ENCODE measurements at places on chromosomes 16 and 17. TPM values are rescaled to one million over a fixed set of nuclear protein-coding genes. Genes with fewer than 3 reads are reported as not detected.

- no peak for DNase-seq
- H3K4me3 ChIP-seq: no peak overlapping the region
- no peaks in the 10 kb centered on the region for H3K4me1 ChIP-seq
- H3K27ac ChIP-seq: no peak overlapping the region
- no peaks in the 10 kb centered on the region for H3K36me3 ChIP-seq
- no peaks in the 10 kb centered on the region for H3K27me3 ChIP-seq
Measured at GRCh38 chr17:12735517-12735916, 53.8 kb upstream of the ARHGAP44 start.

DNA sequence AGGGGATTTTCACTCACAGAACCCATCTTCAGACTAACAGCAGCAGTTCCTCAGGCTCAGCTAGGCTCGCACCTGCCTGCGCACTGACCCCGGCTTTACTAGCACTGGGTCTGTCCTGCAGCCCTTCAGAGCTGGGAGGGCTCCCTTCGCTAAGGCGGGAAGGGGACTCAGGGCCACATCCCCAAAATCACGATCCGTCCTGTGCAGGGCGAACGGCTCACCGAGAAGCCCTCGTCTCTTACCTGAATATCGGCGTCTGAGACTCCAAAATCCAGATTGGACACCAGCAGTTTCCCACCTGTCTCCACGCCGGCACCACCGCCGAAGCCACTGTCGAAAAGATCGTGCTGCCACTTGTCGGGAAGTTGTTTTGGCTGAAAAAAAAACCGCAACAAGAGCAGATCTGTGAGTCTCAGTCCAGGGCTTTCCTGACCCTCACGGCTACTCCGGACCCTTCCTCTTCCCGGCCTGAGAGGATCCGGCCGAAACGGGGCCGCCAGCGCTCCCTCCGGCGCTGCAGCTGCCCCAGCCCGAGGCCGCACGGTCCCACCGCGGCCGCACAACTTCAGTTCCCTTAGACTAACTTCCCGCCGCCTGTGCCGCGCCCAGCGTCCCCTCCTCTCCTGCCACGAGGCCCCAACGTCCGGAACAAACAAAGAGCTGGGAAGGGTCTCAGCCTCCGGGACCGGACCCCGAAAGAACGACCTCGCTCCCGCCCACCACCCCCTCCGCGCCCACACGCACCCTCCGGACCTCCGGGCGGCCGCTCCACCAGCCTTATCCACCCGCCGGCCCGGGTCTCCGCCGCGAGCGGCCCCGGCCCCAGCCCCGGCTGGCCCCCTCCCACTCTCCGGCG is 711 bp downstream of the ALYREF start:
- peaks cover 27% of the 10 kb centered on the region for H3K4me1 ChIP-seq
- no peak for DNase-seq
- H3K27ac ChIP-seq: peak overlapping the region; percentile 35
- H3K4me3 ChIP-seq: peak overlapping the region; percentile 58
- peaks cover 61% of the 10 kb centered on the region for H3K36me3 ChIP-seq

DNA sequence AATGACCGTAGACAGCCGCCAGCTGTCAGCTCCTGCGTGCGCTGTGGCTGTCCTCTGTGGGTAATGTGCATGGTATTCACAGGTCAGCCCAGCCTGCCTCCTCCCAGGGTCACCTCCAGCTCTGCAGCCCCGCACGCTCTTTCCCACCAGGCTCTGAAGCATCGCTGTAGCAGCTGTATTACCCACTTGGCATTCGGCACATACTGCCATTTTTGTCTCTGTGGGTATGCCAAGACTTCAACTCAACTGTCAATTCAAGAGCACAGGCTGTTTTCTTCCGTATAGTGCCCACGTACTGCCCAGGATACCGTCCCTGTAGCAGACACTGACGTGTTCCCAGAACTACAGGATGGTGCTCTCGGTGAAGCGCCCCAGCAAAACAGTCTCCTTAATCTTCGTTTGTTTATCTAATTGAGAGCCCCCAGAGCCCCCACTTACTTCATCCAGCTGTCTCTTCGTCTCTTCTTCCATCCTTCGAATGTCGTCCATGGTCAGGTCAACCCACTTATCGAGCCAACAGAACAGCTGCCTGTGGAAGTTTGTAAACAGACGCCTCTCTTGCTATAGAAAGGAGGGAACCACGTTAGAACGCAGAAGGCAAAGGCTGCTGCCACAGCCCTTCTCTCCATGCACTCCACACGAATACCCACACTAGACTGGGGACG is 17.4 kb upstream of the INPP5K start:
- no peak for DNase-seq
- H3K27ac ChIP-seq: no peak overlapping the region
- peaks cover 58% of the 10 kb centered on the region for H3K36me3 ChIP-seq
- no peaks in the 10 kb centered on the region for H3K4me1 ChIP-seq
- no peaks in the 10 kb centered on the region for H3K27me3 ChIP-seq

The JMJD8 gene
- 23.6 TPM for total RNA-seq

The AURKB gene
- total RNA-seq: 1.4 TPM
